ENCODE measurements at places on chromosomes 4 and X. TPM values are rescaled to one million over a fixed set of nuclear protein-coding genes. Genes with fewer than 3 reads are reported as not detected.

Gene VSIG1
- total RNA-seq = 0.41 TPM

- DNase-seq = no peak
These were observed 114.2 kb downstream of the PPARGC1A start for GRCh38 chr4:23775694-23776093.

Gene RASSF6
- total RNA-seq = under 0.01 TPM

Gene LRIT3
- total RNA-seq = not detected

Gene PRR32
- total RNA-seq = not detected

Gene SLC9B1
- 5.7 TPM for total RNA-seq

Gene SPANXC
- total RNA-seq = not detected

All from frontal cortex (tissue), 4 donors.